ENCODE measurements at places on chromosomes 1 and 21. TPM values are rescaled to one million over a fixed set of nuclear protein-coding genes. Genes with fewer than 3 reads are reported as not detected.

The ILDR2 gene
- 2.5 TPM for polyA plus RNA-seq

The OVAAL gene
- 0.09 TPM for polyA plus RNA-seq

GRCh38 chr1:245683676-245684075, 528.9 kb downstream of the KIF26B start:
- no peak for DNase-seq

GRCh38 chr1:209901211-209901610, 36.8 kb upstream of the SYT14 start:
- DNase-seq: no peak

- DNase-seq: no peak
Measured at GRCh38 chr1:145985502-145986439, 10.6 kb downstream of the TXNIP start.

- no peak for DNase-seq
Measured at GRCh38 chr1:232868793-232869491, 63.7 kb downstream of the MAP10 start.

DNA sequence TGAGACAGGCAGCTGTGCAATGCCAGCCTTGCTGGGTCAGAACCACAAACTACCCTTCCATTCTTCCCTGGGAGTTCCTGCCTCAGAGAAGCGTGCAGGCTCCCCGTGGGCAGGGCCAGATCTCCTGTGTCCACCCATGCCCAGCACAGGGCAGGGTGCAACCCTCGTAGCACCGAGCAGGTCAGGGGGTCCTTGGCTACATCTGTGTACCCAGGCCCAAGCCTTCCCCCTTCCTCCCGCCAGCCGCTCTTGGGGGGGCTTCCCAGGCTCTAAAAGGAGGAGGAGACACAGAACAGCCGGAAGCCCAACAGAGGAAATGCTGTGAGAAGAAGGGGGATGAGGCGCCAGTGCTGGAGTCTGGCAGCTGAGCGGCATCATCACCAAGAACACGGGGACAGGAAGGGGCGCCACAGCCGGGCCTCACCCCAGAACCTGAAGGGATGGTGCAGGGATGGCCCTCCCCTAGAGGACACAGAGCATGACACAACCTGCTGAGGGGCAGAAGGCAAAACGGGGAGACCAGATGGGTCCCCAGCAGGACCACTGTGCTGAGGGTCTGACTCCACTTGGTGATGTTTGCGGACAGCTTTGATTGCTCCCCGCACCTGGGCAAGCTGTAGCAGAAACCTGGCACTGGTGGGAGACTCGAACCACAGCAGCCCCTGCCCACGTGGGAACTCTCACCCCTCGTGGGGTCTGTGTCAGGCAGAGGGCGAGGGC, 233.2 kb downstream of the NPHP4 start:
- no peak for DNase-seq

- no peak for DNase-seq
Measured at GRCh38 chr1:152502496-152503180, 8.0 kb upstream of the LCE5A start.

- no peak for DNase-seq
Measured at GRCh38 chr1:20497506-20497905, 10.4 kb downstream of the MUL1 start.

- DNase-seq: no peak
Measured at GRCh38 chr1:8674912-8675311, 142.5 kb downstream of the RERE start.
